Thyroid gland (tissue), 4 donors: ENCODE measurements at places on chromosomes 2 and 18. TPM values are rescaled to one million over a fixed set of nuclear protein-coding genes. Genes with fewer than 3 reads are reported as not detected.

DNA sequence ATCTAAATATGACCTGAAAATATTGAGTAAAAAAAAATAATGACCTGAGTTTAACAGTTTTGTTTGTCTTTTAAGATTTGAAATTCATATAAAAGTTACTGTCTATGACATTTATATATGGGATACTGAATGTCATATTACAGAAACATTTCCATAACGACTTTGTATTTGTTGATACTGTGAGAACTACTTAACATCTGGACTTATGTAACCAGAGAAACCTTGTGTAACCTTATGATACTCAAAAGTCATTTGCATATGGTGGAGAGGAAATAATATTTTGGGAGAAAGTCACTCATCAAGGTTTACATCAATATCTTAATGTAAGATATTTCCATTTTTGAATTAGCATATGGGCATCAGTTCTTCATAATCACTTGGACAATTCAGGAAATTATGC lies 12.6 kb downstream of the MFSD6 start:
- DNase-seq = no peak

DNA sequence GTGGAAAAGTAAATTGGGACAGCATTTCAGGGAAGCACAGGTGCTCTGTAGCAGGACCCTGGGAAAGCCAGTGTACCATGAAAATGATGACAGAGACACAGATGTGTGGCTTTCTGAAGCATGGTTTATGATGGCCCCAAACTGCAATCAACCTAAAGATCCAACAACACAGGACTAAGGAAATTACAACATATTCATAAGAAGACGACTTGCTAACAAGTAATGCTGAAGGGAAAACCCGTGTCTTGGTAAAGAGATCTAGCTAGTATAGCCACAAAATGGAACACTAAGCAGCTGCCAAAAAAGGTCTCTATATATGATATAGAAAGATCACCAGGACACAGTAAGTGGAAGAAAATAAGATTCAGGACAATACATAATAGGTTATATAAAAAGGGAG lies 53.2 kb downstream of the UXS1 start:
- DNase-seq = no peak

GRCh38 chr2:153808679-153809078 lies 63.0 kb upstream of the GALNT13 start:
- DNase-seq = no peak

The RDH14 gene
- 58.3 TPM for total RNA-seq
